ENCODE measurements at places on chromosomes 2 and 18. TPM values are rescaled to one million over a fixed set of nuclear protein-coding genes. Genes with fewer than 3 reads are reported as not detected.
A peak's percentile ranks its signal among the peaks of the same experiment; 100 is the strongest.

DNA sequence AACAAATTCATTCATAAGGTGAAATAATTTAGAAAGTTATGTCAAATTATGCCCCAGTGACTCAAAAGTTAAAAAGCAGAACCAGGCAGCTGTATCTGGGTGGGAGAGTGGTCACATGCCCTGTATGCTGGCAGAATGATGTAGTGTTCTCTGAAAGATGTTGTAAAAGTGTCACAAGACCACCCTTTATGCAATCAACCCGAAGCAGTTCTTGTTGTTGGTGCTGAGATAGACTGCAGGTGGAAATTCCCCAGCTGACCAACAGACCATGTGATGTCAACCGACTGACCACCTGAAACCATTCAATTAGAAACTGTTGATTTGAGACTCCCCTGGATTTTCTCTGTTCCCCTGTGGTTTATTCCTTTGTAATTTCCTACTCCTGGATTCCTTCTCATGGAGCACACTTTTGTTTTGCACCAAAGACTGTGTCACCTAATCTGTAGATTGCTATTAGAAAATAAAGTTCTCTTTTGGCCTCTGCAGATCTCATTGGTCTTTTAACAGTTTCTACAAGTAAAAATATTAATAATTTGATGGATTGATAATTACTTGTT, 1341.3 kb upstream of the LRRTM1 start:
- no peak overlapping the region for H3K27ac ChIP-seq
- H3K4me3 ChIP-seq: no peak overlapping the region
- DNase-seq: no peak
- no peaks in the 10 kb centered on the region for H3K36me3 ChIP-seq
- no peaks in the 10 kb centered on the region for H3K4me1 ChIP-seq
- no peaks in the 10 kb centered on the region for H3K27me3 ChIP-seq

DNA sequence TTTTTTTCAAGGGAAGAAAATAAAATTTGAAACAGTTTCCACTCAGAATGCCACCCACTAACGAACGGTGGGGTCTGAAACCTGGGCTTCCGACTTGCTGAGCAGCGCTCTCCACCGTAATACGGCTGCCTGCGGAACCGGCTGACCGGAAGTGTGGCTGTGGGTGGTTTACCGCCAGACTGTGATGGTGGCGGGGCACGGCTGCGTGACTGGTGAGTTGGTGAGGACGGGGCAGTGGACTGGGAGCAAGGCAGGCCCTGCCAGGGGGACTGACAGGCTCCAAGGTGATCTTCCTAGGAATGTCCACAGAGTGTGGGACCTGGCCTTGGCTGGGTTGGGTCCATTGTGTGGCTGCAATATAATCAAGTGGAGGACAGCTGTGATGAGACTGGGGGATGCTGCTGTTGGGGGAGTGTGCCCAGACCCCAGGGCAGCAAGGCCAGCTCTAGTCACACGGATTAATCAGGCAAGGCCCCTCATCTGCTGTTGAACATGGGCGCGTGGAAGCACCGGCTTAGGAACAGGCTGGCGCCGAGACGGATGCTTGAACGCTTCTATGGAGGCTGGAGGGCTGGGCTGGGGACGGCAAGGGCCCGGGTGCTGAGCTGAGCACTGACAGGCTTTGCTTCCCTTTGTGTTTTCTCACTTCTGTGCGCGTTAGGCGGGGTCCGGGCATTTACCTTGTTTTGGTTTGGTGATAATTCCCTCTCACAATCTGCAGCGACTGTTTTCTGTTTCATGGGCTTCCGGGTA, 357.7 kb upstream of the SPRED2 start:
- no peak overlapping the region for H3K4me3 ChIP-seq
- DNase-seq: no peak
- no peaks in the 10 kb centered on the region for H3K36me3 ChIP-seq
- no peaks in the 10 kb centered on the region for H3K4me1 ChIP-seq

DNA sequence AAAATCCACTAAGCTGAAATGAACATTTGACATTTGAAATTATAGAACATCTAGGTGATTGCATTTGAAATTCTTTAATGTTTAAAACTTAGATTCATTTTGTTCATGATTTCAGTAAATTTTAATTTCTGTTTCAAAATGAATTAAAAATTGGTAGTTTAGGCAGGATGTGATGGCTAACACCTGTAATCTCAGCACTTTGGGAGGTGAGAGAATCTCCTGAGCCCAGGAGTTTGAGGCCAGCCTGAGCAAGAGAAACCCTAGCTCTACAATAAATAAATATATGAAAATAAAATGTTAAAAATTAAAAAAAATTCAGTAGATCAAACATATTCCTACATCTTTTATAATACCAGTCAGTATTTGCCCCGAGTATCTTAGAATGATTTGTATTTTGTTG, 217.0 kb downstream of the CD226 start:
- H3K27me3 ChIP-seq: no peaks in the 10 kb centered on the region
- no peak overlapping the region for H3K27ac ChIP-seq
- no peaks in the 10 kb centered on the region for H3K4me1 ChIP-seq
- no peak for DNase-seq

- H3K27me3 ChIP-seq: no peaks in the 10 kb centered on the region
- H3K4me1 ChIP-seq: no peaks in the 10 kb centered on the region
- DNase-seq: no peak
- H3K4me3 ChIP-seq: no peak overlapping the region
- H3K36me3 ChIP-seq: no peaks in the 10 kb centered on the region
Observed at GRCh38 chr2:150371044-150371818, 116.2 kb downstream of the RND3 start.

DNA sequence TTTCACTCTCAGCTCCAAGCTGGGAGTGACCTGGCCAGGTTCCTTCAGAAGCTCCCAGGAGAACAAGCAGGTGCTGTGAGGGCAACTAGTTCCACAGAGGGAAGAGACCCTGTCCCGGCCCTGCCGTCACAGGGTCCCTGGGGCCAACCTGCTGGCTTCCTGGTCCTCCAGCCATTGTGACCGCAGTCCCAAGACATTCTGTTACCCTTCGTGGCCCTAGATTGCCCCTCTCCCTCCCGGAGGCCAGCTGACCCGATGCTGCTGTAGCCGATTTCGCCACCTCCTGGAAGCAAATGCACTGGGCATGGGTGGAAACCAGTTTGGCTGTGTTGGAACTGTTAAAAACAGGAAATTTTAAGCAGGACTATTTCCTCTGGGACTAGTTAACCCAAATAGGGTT, 55.4 kb downstream of the EPAS1 start:
- DNase-seq: no peak
- H3K27me3 ChIP-seq: no peaks in the 10 kb centered on the region
- peaks cover 74% of the 10 kb centered on the region for H3K4me1 ChIP-seq
- peak overlapping the region; percentile 63 for H3K27ac ChIP-seq
- no peak overlapping the region for H3K4me3 ChIP-seq
- no peaks in the 10 kb centered on the region for H3K36me3 ChIP-seq

Gene AQP12A
- total RNA-seq: not detected

Gene HNMT
- total RNA-seq: 0.78 TPM

Data from CD4-positive, alpha-beta T cell (primary cell).